ENCODE measurements at places on chromosomes 2 and 18.
A peak's percentile ranks its signal among the peaks of the same experiment; 100 is the strongest.

- DNase-seq, result no peak
Measured at GRCh38 chr18:43846299-43846698, 569.0 kb upstream of the SYT4 start.

DNA sequence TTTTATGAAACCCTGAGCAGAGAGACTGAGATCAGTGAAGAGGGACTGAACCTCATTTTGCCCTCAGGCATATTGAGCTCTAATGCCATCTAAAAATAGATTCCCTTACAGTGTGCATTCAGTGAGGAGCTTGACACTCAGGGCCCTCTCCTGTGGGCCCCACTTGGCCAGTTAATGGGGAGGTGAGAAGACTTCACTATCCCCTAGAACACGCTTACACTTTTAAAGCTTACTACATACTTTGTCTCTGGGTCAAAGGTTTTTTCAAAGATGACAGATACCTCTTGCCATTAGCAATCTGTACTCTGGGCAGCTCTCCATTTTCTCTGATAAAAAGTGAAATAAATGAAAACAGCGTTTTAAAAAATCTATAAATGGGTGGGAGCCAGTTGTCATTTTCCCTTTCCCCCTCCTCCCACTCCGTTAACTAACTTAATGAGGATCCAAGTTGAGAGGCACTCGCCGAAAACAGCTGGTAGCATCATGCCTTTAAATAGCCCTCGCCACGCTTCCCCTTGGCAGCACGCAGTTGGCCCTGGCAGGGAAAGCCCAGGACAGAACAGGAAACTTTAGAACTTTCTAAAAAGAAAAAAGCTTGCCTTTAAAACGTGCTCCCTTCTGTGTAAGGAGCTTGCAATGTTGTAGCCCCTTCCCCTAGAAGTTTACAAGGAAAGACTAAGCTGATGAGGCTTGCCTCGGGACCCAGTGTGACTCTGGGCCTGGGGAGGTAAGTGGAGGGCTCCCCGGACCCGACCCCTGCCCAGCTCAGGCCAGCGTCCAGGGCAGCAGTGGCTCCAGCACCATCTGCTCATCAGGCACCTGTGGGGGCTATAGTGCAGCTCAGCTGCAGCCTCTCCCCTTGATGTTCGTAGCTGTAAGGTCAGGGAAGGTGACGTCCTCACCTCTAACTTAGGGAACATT, 58.8 kb upstream of the FOSL2 start:
- no peak for DNase-seq

GRCh38 chr2:30666266-30666874, 140.9 kb downstream of the CAPN13 start:
- DNase-seq, result peak; percentile 41

- no peak for DNase-seq
Measured at GRCh38 chr2:17538022-17538843, 2.3 kb upstream of the VSNL1 start.

- DNase-seq, result no peak
Measured at GRCh38 chr2:94955702-94956101, 69.8 kb upstream of the MAL start.

DNA sequence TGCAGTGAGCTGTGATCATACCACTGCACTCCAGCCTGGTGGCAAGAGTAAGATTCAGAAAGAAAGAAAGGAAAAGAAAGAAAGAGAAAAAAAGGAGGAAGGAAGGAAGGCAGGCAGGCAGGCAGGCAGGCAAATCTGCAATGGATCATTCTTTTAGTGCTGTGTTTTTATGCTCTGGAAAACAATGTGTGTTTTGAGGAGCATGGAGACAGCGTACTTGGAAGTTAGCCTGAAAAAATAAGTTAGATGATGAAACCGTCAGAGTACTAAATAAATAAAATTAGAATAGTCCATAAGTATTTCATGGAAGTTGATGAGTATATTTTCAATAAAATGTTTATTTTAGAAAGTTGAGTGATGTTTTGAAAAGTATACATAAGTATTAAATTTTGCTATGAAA, 366.4 kb upstream of the CDH20 start:
- DNase-seq, result no peak

GRCh38 chr2:183059561-183059960, 19.0 kb upstream of the DUSP19 start:
- DNase-seq, result no peak

- no peak for DNase-seq
Measured at GRCh38 chr2:168583064-168583709, 127.1 kb downstream of the CERS6 start.

GRCh38 chr2:222480497-222480896, 56.2 kb downstream of the SGPP2 start:
- no peak for DNase-seq

- DNase-seq, result peak; percentile 79
Measured at GRCh38 chr2:169928463-169928864, 101.2 kb downstream of the UBR3 start.

DNA sequence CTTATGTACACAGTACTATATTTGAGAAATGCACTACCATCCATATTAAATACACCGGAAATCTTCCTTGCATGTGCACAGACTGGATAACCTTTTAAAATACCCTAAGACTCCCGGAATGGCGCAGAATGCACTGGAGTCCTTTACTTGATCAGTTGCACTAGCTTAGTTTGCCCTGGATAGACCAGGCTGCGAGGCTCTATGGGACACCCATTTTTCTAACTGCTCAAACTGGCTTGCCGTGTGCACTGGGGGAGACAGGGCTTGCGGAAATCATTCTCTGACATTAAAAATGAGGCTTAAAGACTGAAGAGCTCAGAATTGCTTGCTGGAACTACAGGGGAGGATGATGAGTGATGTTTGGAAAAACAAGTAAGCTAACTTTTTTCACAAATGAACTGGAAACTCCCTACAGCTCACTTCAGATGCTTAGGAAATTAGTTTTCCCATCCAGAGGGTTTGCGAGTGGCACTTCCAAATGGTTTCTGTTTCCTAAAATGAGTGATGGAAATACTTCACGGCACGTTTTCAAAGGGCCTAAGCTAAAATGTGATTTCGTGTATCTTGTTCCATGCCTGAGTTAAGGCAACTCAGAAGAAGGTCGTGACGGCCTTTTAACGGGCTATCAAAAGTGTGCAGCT, 2.7 kb downstream of the NCK2 start:
- no peak for DNase-seq

DNA sequence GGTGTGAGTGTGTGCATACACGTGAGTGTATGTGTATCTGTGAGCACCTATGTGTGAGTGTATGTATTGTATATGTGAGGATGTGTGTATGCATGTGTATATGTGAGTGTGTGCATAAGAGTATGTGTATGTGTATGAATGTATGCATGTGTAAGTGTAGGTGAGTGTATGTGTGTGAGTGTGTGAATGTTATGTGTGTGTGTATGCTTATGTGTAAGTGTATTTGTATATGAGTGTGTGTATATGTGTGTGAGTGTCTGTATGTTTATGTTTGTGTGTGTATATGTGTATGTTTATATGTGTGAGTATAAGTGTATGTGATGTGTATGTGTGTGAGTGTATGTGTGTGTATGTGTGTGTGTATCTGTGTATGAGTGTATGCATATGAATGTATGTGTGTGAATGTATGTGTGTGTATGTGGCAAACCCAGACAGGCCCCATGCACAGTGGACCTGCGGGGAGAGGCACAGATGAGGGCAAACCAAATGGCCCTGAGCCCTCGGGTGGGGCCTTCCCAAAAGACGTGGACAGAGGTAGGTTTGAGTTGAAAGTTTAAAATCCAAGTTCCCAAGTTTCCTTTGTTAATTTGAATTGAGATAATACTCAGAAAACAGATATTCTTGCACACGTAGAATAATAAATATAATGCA, 51.5 kb downstream of the EDAR start:
- no peak for DNase-seq

All from Kasumi-1 (cell line).